ENCODE measurements at places on chromosomes 12 and 14. TPM values are rescaled to one million over a fixed set of nuclear protein-coding genes. Genes with fewer than 3 reads are reported as not detected.

MDGA2 gene
- total RNA-seq, result not detected

ADAMTS20 gene
- total RNA-seq, result not detected

DGKA gene
- total RNA-seq, result 22.4 TPM

APOF gene
- not detected for total RNA-seq

CCDC184 gene
- 1.8 TPM for total RNA-seq

RNASE3 gene
- not detected for total RNA-seq

MAP1LC3B2 gene
- not detected for total RNA-seq

OR6C2 gene
- total RNA-seq, result not detected

DPPA3 gene
- not detected for total RNA-seq

HOXC9 gene
- total RNA-seq, result not detected

BEST3 gene
- not detected for total RNA-seq

SLC25A21 gene
- 0.18 TPM for total RNA-seq

KRT86 gene
- total RNA-seq, result not detected

HOXC11 gene
- not detected for total RNA-seq

KRT82 gene
- not detected for total RNA-seq

KRT71 gene
- total RNA-seq, result not detected

AKAP3 gene
- total RNA-seq, result 0.18 TPM

TSPAN9 gene
- total RNA-seq, result 27.1 TPM

NRXN3 gene
- 5.6 TPM for total RNA-seq

SLC38A2 gene
- total RNA-seq, result 799 TPM

LRP1-AS gene
- total RNA-seq, result not detected

KIF5A gene
- total RNA-seq, result not detected

TAS2R10 gene
- not detected for total RNA-seq

TMEM229B gene
- 3.6 TPM for total RNA-seq

NRL gene
- total RNA-seq, result not detected

SPRYD3 gene
- total RNA-seq, result 27.1 TPM

WASHC4 gene
- 45.5 TPM for total RNA-seq

TCL1B gene
- total RNA-seq, result not detected

IGF1 gene
- total RNA-seq, result not detected

RGS6 gene
- not detected for total RNA-seq
